ENCODE measurements at places on chromosomes 11 and 22.
A peak's percentile ranks its signal among the peaks of the same experiment; 100 is the strongest.

DNA sequence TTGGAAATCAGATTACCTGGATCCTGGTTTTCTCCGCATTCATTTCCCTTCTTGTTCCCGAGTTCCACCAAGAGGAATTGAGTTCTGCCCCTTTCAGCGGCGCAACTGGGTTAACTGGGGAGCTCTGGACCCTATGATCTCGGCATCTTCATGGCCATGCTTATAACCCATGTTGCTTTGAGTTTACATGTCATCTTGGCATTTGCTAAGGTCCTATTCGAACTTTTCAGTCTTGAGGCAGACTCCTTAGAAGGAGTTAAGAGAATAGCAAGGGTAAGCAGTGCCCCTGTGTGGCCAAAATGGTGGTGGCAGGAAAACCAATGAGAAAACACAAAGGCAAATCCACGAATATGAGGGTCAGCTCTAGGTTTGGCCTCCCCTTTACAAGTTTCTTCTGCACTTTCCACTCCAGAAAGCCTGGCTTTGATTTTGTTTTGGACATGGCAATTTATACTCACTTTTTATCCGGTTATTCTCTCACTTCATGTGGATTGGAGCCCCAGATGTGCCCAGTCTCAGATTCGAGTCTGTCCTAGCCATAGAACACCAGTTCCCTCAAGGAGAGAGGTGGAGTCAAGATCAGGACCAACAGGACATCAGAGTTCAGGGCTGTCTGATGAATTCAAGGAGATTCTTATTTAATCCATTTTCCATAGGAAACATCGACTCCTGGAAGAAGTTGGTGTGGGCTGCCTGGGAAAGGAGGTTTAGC lies 55.3 kb upstream of the FBXO3 start:
- peak; percentile 86 for DNase-seq

- DNase-seq: peak; percentile 54
Measured at GRCh38 chr11:36123336-36124101, 165.7 kb downstream of the COMMD9 start.

DNA sequence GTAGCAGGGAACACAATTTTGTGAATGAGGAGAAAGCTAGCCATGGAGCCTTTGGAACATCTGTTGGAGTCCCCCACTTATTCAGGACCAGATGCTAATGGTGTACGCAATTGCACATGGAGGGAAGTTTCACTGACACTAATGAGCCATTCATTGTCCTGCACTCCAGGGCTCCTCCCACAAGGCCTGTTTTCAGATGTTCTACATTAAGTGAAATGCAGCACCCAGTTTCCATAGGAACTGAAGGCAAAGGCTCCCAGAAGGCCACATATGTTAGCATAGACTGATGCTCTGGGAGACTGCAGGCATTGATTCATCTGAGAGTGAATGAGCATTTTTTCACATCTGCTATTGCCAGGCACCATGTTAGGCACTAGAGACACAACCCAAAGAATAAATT lies 399.5 kb downstream of the ETS1 start:
- DNase-seq: peak; percentile 45

DNA sequence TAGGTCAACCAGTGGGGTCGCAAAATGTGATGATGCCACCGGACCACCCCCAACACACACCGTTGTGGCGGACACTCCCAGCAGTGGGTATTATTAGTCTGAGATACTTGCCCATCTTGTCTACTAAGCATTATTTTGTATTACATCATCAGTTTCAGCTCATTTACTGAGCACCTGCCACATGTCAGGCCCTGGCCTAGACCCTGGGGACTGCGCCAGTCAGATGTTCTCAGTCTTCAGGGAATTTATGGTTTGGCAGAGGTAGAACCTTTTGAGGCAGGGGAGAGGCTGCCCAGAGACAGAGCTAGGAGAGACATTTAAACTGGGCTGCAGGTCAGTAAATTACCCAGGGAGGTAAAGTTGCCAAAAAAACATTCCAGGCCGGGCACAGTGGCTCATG lies 43.1 kb upstream of the GCAT start:
- DNase-seq: no peak

GRCh38 chr11:10925149-10925926 lies 67.5 kb upstream of the ZBED5 start:
- no peak for DNase-seq

- no peak for DNase-seq
Measured at GRCh38 chr11:48154151-48154550, 62.5 kb upstream of the OR4B1 start.

DNA sequence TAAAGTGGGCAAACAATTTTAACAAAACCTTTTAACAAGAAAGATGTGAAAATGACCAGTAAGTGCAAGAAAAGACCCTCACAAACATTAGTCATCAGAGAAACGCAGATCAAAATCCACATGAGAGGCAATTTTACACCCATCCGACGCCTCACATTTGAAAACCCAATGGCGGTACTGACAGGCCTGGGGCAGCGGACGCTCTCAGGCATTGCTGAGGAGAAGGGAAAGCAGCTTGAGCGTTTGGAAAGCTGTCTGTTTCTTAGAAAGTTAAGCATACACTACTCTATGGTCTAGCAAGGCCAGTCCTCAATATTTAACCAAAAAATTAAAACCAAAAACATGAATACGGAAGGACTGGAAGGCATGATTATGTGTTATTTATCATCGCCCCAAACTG lies 2.0 kb upstream of the KRTAP5-8 start:
- no peak for DNase-seq

All from stomach (tissue), 19 donors.